ENCODE measurements at places on chromosomes 7 and 10. TPM values are rescaled to one million over a fixed set of nuclear protein-coding genes. Genes with fewer than 3 reads are reported as not detected.

C10orf71 gene
- not detected for total RNA-seq

DTX2 gene
- 5.9 TPM for total RNA-seq

KCNIP2 gene
- total RNA-seq, result 6.9 TPM

VWA2 gene
- total RNA-seq, result 3.6 TPM

SLC26A4 gene
- total RNA-seq, result 15.3 TPM

TMEM229A gene
- total RNA-seq, result 1.7 TPM

ITGB8 gene
- total RNA-seq, result 109 TPM

CRPPA gene
- total RNA-seq, result 9.5 TPM

BLNK gene
- 0.78 TPM for total RNA-seq

UPK3BL1 gene
- total RNA-seq, result 45.4 TPM

All from occipital lobe (tissue), 3 donors.